ENCODE measurements at places on chromosomes 12 and 14.

DNA sequence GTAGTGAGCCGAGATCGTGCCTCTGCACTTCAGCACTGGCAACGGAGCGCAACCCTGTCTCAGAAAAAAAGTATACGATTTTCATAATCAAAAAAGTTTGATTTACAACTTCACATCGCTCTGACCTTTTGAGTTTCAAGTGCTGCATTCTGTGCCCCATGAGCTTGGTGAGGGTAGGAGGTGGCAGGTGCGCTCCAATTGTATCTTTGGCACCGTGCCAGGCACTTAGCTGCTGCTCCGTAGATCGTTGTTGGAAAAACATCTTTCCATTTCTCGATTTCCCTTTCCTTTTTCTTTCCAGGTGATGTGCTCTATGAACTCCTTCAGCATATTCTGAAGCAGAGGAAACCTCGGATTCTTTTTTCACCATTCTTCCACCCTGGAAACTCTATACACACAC, 203.7 kb downstream of the ETV6 start:
- DNase-seq, result no peak

GRCh38 chr12:15527201-15528080, 205.1 kb downstream of the PTPRO start:
- DNase-seq, result no peak

DNA sequence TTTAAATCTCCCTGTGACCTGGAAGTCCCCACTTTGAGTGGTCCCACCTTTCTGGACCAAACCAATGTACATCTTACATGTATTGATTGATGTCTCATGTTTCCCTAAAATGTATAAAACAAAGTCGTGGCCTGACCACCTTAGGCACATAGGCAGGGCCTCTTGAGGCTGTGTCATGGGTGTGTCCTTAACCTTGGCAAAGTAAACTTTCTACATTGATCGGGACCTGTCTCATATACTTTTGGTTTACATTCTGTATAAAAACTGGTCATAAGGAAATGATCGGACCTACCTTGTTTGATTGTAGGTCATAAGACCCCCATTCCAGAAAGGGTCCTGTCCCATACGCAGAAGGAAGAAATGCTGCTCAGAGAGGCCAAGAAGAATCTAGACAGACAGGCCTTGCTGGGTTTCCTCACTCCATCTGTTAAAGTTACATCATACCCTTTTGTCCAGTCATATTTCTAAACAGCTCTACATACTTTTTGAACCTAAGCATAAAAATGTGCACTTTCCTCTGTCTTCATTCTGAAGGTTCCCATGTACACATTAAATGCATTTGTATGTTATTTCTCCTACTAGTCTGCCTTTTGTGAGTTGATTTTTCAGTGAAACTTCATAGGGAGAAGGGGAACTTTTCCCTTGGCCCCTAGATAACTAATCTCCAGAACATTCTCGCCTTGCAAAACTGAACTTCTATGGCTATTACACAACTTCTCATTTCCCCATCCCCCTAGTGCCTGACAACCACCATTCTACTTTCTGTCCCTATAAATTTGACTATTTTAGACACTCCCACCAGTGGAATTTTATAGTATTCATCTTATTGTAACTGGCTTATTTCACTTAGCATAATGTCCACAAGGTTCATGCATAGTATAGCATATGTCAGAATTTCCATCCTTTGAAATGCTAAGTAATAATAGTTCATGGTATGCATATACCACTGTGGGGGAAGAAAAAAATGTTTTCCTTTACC, 30.2 kb upstream of the CPM start:
- DNase-seq, result no peak

DNA sequence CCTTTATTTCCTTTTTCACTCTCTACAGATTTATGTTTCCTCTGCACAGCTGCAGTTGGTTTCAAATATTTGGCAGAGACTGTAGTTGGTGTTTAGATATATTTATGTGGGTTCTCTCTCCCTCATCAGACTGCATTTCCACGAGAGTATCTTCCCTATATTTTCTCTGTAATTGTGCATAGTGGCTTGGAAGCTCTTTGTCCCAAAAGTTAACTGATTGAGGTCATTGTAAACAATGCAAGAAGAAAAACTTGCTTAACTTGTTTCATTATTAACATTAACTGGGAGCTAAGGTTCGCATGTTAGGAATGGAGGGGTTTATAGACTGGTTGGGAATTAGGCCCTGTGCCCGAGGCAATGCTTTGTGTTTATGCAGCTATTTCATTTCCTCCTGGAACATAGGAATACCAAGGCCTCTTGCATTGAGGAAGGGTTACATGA, 216.9 kb upstream of the HMGA2 start:
- DNase-seq, result no peak

- no peak for DNase-seq
These were observed 100.5 kb upstream of the MDM1 start for GRCh38 chr12:68432622-68433021.

GRCh38 chr14:105148604-105149145, 19.9 kb downstream of the JAG2 start:
- no peak for DNase-seq

DNA sequence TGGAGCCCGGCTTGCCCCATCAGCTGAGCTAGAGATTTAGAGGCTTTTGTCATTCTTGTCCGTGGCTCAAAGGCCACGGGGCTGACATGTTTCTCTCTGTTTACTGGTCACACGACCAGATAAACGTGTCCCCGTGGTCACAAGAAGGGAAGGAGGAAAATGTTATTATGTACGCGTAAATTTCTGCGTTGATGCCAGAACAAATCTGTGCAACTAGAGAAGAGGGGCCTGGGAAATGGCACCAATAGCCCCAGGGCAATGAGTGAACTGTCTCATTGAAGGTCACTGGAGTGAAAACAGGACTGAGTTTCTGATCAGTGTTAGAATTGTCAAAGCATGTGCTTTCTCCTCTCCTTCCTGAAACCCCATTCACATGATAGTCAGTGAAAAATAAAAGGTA, 25.3 kb downstream of the OAS2 start:
- no peak for DNase-seq

GRCh38 chr12:39402922-39403321, 40.0 kb downstream of the KIF21A start:
- no peak for DNase-seq

DNA sequence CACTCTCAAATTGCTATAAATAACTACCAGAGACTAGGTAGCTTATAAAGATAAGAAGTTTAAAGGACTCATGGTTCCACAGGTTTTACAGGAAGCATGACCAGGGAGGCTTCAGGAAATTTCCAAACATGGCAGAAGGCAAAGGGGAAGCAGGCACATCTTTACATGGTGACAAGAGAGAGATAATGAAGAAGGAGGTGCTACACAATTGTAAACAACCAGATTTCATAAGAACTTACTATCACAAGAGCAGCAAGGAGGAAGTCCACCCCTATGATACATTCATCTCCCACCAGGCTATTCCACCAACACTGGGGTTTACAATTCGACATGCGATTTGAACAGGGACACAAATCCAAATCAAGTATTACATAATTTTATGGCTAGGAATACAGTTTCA, 257.7 kb downstream of the BTG1 start:
- no peak for DNase-seq

GRCh38 chr14:106268013-106268727, 741.8 kb downstream of the TMEM121 start:
- peak; percentile 80 for DNase-seq

DNA sequence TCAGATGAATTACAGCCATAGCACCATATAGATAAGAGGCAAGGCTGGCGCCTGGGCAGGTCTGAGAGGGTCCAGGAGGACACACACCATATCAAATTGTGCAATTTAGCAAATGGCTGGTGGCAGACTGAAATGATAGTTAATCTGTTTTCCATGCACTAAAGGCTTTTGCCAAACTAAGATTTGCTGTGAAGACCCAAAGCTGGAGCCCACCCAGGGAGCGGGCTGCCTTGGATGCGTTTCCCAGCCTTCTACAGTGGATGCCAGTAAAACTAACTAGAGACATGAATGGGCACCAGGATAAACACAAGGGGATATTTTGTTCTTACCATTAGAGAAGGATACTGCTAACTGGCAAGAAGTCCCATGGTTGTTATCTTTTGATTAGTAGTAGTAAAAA, 475.1 kb downstream of the DPF3 start:
- no peak for DNase-seq

DNA sequence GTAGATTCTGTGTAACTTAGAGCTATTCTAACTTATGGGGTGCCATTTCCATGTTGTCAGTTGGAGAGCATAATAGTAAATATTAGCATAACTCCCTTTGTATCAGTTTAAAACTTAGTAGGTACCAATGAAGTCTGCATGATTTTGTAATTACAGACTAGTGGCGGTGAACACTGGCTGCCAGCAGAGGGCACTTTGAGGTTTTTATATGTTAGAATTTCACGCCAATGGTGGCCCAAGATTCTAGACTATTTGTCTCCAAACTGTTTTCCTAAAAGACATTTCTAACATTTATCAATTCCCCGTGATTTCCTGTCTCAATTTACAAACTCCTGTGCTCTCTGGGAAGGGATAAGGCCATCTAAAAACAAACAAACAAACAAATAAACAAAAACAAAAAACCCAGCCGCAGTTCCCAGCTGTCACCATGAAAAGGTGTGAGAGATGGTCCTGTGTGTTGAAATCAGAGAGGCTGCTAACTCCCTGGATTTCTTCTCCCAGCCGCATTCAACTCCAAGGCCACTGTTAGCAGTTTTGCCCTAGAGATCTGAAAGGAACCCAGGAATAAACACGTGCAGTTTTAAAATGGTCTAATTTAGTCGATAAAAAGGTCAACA, 57.6 kb downstream of the BRMS1L start:
- peak; percentile 19 for DNase-seq

DNA sequence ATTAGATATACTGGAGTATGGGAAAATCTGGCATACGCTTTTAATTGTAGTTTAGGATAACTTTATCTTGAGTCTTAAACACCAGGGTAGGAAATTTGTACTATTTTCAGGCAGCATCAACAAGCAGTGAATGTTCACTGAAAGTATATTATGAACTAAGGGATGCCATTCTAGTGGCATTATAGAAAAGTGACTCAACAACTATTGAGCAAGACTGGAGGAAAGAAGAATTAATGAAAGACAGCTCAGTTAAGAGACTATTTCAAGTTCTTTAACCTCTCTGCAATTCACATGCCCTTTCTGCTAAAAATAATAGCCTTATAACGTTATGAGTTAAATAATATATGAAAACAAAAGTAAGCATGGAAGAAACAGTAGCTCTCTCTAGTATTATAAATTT, 343.1 kb downstream of the FSCB start:
- no peak for DNase-seq

DNA sequence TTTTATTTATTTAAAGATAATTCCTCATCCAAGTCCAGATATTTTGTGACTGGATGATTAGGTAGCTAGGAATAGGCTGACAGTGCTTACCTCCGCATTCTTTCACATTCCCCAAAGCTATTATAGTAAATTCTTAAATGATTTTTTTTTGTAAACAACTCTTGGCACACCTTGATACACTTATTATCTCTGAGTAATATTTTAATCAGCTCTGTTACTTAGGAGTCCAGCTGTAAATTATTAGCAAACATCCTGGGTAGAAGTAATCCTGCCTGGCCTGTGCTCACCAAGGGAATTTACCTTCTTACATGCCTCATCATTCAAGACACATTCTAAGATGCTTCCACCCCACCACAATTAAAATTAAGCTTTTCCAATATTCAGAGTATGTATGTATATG, 186.1 kb downstream of the SLC2A13 start:
- no peak for DNase-seq

- DNase-seq, result no peak
These were observed 363 bp upstream of the LMO3 start for GRCh38 chr12:16606201-16606849.

GRCh38 chr12:17214929-17215328, 609.0 kb upstream of the LMO3 start:
- DNase-seq, result no peak

DNA sequence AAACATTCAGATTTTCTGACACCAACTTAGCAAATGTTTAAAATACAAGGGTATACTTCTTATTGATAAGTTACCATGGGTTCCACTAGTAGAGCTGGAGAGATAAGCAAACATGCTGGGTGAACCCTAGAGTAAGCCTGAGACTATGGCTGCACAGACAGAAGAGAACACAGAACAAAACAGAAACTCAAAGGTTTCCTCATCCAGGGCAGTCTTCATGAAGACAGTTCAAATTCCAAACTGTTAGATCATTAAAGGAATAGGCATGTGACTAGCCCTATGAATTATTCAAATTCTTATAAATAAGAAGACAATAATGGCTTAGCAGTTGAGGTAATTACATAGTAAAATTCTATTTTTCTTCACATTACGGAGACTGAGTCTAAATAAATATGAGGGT, 28.1 kb downstream of the BTBD7 start:
- no peak for DNase-seq

GRCh38 chr12:74527491-74527890, 10.1 kb upstream of the ATXN7L3B start:
- DNase-seq, result no peak

DNA sequence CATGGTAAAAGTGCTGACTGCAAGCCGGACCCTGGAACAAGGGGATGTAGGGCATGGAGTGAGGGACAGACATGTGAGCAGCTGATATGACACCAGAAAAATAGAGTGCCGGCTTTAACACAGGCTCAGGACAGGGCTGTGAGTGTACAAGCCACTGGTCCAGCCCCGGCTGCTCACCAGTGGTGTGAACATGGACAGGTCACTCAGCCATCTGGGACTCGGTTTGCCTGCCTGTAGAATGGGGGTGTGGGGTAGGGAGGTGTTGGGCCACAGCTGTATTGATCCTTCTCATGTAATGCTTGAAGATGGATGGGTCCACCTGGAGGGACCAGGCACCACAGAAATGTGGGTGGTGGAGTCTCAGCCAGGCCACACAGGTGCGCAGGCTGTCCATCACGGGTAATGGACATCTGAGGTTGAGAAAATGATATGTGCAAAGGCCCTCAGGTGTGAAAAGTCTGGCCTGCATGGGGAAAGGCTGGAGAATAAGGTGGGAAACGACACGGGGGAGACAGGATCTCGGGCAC, 10.6 kb upstream of the KRT74 start:
- no peak for DNase-seq

DNA sequence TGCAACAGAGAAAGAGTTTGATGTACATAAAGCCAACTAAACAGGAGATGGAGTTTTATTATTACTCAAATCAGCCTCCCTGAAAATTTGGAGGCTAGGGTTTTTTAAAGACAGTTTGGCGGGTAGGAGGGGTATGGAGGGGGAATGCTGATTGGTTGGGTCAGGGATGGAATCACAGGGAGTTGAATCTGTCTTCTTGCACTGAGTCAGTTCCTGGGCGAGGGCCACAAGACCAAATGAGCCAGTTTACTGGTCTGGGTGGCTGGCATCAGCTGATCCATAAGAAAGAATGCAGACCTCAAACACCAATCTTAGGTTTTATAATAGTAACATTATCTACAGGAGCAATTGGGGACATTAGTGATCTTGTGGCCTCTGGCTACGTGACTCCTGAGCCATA, 64.9 kb downstream of the RIN3 start:
- DNase-seq, result no peak

All from stimulated activated naive CD8-positive, alpha-beta T cell treated with anti-CD3 and anti-CD28 coated beads, Interleukin-15, Interleukin-2, amounts not matched to agents 100 U/mL and 50 U/mL, for 24 hours (primary cell).